ENCODE measurements at places on chromosomes 7 and 10.
A peak's percentile ranks its signal among the peaks of the same experiment; 100 is the strongest.

DNA sequence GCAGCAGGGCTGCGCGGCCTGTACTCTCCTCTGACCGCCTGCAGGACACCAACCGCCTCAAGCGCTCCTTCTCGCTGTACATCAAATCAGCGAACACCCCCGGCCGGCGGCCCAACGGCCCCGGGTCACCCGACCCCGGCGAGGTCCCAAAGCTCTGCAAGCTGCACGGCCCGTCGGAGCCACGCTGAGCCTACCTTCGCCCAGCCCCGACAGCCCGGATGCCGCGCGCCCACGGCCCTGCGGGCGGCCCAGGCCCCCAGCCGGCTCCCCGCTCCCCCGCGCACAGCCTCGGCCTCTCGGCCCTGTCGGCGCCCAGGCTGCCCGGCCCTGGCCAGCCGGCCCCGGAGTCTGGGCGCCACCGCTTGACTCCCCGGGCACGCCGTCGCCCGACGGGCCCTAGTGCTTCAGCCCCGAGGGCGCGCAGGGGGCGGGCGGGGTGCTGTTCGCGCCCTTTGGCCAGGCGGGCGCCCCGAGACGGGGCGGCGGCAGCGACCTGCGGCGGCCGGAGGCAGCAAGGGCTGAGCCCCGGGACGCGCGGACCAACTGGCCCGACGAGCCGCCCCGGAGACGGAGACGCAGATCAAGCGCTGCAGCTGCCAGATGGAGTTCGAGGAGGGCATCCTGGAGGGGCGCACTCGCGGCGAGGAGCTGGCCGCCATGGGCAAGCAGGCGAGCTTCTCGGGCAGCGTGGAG is 11.1 kb upstream of the SEC24C start:
- no peak for DNase-seq

DNA sequence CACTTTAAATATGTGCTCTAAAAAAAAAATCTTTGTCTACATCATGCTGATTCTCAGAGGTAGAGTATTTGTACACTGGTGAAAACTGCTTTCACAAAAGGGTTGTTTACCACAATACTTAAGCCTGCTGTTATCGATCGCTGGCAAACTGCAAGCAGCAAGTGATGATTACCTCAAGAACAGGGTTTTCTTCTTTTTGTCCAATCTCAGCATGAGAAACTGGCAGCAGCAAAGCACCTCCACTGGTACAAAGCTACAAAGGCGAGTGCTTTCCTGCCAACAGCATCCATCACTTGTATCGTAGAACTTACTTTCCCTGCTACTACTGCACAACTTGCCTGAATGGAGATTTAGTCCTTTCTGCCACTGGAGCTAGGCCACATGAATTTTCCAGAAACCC is 276.5 kb downstream of the DGKB start:
- DNase-seq = no peak

DNA sequence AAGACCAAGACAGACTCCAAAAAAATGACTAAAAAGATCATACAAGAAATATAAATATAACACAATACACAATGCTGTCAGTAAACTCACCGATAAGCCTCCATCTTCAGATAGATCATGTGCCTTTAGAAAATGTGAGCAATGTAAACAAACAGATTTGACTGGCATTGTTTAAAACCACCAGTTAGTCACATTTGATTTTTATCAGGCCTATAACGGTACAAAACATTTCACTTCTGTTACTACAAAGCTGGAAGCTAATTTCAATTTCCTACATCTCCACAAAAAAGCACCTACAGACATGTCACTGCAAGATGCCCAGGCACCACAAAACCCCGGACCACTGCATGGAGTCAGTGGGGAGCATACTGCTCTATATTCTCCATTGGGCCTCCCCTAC is 18.9 kb downstream of the SGMS1 start:
- DNase-seq = no peak

DNA sequence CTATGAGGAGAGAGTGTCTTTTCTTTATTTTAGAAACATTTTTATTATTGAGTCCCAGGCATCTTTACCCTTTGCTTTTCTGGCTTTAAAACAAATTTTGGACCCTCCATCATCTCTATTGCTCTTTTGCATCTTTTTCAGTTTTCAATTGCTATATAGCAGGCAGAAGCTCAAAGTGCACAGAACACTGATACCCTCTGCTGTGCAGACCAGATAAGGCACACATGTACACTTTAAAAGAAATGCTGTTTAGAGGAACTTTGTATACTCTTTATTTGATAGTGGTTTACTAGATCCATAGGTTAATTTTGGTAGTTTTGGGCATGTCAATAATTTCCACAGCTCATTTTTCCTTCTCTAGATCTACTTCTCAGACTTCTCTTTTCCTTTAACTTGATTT is 324.2 kb downstream of the SH2D4B start:
- DNase-seq = no peak

DNA sequence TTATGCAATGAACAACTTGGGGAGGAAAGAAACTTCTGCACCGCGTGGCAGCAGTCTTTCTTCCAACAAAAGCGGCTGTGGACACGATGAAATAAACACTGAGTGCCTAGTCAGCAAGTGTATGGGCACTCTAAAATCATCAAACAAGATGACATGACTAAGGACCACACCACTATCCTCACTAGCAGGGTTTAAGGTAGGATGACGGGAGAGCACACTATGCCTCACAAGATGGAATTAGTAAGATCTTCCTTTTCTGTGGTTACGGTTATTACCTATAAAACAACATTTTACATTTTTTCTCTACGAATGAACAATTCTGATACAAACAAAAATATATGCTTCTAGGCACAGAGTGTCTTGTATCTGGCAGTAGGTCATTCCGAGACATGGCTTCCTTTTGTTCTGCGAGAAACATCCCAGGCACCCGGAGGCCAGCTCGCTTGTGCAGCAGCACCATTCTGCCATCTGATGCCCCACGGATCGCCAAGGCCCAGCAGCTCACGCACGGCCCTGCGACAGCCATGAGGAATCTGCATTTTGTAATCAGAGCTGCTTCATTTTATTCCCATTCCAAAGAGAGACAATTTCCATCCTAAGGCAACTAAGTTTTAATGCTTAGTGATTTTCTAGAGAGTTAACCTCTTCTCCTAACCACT is 54.1 kb upstream of the NCAPG2 start:
- no peak for DNase-seq

DNA sequence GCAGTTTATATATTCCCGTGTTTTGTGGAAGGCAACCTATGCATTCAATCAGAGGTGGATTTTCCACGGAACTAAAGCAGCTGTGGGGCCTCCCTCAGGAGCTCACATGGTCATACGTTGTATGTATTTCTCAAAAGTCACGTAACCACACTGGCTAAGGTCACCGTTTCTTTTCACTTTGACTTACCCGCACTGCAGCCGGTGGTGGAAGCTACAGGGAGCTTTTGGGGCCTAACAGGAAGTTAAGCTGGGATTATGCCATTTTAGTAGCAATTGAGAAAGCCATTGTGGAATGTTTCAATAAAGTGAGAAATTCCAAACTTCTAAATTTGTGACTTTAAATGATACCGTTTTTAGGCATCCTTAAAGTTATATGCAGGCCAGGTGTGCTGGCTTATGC is 111.2 kb upstream of the KLF6 start:
- no peak for DNase-seq

DNA sequence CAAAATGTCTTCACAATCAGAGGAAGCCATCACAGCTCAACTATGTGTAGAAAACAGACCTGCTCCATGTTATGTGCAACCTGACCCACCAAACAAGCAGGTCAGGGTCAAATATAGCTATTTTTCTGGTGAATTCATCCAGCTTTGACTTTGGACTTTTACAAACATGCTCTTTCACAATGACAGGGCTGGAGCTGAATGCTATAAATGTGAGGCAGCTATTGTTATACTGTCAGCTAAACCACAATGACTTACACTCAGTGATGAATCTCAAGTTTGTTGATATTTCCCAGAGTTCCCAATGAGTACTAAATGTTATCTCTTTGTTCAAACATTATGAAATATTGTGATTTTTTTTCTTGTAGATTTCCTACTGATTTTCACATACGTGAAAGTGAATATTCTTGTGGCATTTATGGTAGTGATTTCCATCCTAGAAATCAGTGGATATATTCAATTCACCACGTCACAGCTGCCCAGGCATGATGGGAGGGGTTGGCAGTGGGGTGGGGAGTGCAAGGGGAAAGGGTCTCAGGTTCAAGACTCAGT is 2.5 kb upstream of the ITIH2 start:
- no peak for DNase-seq

GRCh38 chr10:29835055-29835454 is 200.3 kb upstream of the SVIL start:
- no peak for DNase-seq

GRCh38 chr10:70493660-70494234 is 15.2 kb downstream of the PALD1 start:
- DNase-seq = no peak

DNA sequence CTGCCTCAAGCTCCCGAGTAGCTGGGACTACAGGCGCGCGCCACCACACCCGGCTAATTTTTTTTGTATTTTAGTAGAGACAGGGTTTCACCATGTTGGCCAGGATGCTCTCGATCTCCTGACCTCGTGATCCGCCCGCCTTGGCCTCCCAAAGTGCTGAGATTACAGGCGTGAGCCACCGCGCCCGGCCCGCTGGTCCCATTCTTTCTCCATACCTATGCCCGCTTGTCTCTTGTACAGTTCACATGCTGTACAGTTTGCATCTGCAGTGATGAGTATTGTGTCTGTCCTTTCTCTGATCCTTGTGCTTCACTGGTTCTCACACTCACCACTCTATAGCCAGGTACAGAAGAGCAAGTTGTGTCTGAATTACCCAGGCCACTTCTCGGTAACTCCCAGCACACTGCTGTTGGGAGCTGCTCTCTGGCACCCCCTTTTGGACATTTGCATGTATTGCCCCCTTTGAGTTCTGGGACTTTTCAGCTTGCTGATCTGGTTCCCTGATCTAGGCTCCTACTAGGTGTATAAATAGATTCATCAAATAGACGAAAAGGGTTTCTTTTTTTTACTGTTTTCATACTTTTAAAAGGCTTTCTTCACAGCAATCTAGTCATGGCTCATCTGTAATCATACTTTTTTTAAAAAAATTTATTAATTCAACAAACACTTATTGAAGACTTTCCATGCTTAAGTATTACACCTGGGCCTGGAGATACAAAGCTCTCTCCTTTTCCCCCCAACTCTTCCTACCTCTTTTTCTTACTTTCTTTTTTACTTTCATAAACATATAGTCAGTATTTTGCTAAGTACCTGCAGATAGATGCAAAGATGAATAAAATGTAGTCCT is 53.5 kb downstream of the AOAH start:
- peak; percentile 47 for DNase-seq

DNA sequence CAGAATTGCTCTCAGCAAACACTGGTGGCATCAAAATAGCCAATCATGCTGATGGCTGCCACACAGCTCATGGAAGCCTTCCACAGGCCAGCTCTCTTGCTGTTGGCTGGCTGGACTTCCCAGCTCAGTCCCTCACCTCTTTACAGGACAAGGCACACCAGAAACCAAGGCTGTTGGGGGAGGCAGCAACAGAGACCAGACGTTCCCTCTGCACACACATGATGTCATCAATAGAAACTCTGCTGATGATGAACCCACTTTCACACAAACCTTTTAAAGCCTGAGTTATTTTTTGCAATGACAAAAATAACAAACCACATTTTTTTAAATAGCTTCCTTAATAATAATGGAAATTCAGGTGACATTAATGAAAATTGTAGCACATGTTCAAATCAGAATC is 300.9 kb upstream of the C7orf33 start:
- no peak for DNase-seq

GRCh38 chr7:30396389-30396788 is 82.2 kb downstream of the NOD1 start:
- no peak for DNase-seq

GRCh38 chr10:48607356-48608278 is 2.7 kb upstream of the ARHGAP22 start:
- no peak for DNase-seq

DNA sequence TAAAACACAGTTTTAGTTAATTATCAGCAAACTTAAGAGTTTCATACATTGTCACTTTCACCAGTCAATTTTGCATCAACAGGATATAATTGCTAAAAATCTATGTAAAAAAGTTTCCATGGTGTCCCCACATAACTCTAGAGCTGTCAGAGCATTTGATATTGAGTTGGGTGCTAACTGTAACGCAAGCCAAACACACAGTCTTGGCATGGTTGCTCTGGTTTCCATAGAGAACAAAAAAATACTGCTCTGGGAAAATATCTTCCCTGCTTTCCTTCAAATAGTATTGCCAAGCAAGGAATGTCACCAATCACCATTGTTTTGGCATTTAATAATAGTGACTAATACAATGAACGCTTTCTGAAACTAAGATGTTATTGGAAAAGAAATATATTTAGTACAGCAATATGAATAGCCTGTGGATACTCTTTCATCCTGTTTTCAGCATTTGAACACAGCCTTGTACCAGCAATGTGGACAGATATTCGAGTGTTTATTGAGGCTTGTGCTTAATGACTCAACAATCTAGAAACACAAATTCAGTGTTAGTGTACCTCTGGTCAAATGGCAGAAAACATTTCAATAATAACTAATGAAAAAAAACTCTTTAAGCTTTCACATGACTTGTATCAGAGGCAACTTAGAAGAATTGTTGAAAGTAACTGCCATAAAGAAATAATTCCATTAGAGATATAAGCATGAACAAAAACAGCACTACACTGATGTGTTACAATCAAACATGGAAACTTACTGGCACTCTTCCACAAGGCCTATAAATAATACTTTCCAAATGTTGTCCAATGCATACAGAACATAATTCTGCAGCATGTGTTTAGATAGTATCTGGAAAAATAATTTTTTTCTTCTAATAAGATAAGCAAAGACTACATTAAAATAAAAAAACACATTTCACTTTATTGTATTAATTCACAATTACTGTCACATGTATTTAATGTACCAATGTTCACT is 1469.5 kb upstream of the CELF2 start:
- no peak for DNase-seq

DNA sequence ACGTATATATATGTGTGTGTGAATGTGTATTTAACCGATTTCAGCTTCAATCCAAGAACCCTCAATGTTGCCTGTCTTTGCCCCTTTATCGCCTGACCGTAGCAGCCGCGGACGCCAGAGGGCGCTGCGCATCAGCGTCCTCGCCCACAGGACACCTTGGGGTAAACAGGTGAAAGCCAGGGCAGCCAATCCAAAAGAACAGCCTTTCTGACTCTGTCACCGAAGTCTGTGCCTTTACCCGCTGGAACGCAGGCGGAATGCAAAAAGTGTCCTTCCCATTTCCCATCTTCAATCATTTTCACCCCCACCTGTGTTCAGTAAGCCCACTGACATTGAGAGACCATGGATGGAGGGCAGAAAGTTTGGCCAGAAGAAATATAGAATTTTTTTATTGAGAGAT is 3.6 kb downstream of the NXPH1 start:
- DNase-seq = peak; percentile 54

DNA sequence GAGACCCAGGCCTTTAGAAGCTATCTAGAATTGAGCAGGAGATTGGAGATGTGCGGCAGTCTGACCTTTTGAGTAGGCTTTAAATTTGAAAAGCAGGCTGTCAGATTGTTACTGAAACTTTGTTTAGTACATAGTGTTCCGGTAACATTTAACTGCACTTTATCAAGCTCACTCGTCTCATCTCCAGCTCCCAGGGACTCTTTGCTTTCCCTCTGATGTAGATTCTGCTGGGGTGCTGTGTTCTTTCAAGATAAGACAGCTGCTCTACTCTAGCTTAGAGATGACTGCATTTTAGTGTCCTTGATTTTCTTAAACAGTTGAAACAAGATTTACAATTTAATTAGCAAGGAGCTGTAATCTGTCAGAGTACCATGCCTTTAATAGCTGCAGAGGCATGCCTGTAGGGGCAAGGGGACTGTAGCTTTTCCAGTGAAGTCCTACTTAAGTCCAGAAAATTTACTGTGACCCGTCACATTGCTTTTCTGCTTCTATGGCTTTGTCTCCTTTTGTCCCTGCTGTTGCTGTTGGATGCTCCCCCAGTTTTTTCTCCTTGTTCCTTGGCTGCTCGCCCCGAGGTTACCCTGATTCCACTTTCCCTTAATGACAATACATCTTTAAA is 56.4 kb upstream of the MTPN start:
- no peak for DNase-seq
